Midbrain (tissue), 1 donor: ENCODE measurements at places on chromosomes 2 and 18.
A peak's percentile ranks its signal among the peaks of the same experiment; 100 is the strongest.

- no peak for DNase-seq
These were observed 116.8 kb downstream of the MSH2 start for GRCh38 chr2:47519604-47520301.

DNA sequence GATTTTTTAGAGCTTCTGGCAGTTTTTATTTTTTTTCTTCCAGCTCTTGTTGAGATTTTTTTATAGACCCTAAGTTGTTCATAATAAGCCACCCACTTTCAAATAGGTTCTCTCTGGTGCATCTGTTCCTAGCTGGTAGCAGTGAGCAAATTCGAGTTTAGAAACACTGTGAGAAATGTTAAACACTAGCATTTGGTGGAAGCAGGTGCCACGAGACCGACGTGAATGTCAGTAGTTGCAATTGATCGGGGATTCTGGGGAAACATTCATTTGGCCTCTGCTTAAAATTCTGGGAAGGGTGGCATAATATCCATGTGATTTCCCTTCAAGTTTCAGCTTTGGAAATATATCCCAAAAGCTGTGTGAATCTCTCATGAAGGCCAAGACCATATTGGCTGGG lies 435.0 kb downstream of the RNF144A start:
- DNase-seq: no peak

GRCh38 chr2:85659324-85659981 lies 8.5 kb downstream of the SFTPB start:
- no peak for DNase-seq

DNA sequence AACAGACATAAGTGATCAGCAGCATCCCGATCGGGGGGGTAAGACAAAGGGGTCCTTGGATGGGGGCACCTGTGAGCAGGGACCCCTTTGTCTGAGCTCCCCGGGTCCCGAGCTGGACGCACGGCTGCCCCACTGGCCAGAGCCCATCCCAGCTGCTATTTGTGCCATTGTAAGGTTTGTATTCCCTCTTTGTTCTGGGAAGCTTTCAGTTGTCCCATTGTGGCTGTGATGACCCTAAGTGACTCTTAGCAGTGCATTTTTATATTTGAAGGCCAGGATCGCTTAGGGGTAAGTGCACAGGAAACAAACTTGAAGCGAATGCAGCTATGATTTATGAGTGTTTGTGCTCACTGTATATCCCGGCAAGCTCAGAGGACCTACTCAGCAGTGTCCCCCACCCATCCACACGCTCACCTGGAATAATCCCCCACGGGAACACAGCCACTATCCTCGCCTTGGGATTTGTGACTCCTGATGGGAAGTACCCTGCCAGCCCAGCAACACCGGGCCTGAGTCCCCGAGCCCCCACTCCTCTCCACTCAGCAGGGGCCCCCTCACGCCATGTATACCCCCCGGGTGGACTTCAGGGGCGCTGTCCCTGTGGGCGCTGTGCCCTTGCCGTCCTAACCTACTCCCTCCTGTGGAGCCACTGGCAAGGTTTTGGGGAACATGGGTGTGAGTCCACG lies 80.1 kb downstream of the MBP start:
- peak; percentile 80 for DNase-seq

- DNase-seq: no peak
These were observed 294.5 kb upstream of the FBXO11 start for GRCh38 chr2:48200620-48201293.

GRCh38 chr2:101310834-101311695 lies 2.6 kb upstream of the RNF149 start:
- DNase-seq: no peak

- DNase-seq: no peak
These were observed 515.2 kb downstream of the RNF144A start for GRCh38 chr2:7432436-7432835.

GRCh38 chr18:69586537-69586936 lies 185.8 kb downstream of the DOK6 start:
- DNase-seq: no peak
